ENCODE measurements at places on chromosomes 2 and 18.

DNA sequence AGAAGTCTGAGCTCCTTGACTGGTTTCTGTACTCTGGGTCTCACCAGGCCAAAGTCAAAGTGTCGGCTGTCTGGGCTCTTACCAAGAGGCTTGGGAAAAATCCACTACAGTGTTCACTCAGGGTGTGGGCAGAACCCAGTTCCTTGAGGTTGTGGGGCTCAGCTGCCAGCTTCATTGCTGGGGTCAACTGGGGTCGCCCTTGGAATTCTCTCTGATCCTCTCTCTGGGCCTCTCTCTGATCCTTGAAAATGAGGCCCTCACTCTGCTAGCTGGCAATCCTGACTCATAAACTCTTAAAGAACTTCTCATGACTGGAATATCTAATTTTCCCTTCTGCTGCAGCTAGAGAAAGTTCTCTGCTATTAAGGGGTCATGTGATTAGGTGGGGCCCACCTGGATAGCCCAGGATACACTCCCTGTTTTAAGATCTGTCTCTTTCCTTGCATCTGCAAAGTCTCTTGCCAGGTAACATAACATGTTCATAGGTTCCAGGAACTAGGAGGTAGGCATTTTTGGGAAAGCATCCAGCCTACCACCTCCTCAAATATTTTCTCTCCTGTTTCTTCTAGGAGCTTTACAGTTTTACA is 66.3 kb downstream of the SP110 start:
- DNase-seq: no peak

- DNase-seq: no peak
Measured at GRCh38 chr2:46335391-46336282, 38.4 kb downstream of the EPAS1 start.

DNA sequence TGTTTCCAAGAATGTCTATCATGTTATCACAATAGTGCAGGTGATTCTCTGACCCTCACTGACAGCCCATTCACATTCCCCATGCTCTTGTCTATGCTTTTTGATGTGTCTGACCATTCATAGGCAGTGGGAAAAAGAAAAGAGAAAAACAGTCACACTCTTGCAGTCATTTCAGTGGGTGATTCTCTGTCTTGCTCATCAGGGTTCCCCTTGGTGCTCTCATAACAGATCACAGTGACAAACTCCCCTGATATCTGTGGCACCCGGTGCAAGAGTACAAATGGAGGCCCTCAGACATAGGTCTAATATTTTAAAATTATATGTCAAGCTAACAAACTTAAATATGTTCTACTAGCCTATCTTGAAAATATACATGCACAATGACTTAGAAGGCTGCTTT is 72.7 kb upstream of the PPP1CB start:
- DNase-seq: no peak

DNA sequence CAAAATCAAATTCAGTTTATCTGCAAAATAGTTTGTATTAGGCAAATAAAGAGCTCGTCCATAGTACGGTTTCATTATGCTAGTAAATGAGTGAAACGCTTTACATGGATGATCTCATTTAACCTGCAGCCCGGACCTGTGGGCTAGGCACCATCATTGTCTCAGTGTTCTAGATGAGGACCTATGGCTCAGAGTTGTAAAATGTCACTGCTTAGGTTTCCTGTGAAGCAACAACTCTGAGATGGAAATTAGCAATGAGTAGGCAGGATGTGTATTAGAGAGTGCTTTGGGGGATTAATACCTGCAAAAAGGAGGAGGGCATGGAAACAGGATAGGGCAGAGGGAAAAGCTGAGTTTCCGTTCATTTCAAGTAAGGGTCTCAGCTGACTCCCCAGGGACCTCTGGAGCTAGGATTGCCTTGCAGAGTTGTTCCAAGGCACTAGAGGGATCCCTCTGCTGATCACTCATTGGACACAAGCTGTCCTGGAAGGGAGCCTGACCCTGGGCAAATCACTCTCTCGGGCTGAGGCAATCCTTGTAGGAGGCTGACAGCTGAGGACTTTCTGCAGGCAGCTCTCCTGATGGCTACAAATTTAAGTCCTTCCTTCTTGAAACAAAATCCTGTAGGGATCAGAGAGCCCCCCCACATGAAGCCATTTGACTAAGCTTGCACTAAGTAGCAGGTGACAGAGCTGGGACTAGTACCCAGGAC is 58.8 kb upstream of the SIX2 start:
- no peak for DNase-seq

DNA sequence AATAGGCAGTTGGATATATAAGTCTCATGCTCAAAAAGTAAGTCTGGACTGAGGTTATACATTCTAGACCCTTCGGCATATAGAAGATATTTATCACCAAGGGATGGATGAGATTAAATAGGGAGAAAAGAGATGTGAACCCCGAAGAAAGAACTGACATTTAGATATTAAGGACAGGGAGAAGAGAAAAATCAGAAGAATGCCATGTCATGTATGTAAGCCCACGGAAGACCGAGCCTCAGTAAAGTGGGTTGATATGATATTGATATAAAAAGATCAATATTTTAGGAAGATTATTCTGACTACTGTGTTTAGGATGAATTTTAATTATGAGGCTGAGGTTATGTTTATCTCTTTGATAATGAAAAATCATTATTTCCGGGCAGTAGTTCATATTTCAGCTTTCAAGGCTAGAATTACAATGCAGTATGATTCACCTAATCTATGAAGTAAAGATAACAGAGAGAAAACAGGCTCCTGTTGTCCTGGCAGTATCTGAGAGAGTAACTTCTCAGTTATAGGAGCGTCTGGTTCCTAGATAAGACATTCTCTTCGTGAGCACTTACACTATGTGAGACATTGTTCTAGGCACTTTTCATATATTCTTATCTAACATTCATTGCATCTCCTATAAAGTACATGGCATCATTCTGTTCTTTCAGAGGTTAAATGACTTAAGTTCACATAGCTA is 83.0 kb downstream of the UBR3 start:
- DNase-seq: no peak

DNA sequence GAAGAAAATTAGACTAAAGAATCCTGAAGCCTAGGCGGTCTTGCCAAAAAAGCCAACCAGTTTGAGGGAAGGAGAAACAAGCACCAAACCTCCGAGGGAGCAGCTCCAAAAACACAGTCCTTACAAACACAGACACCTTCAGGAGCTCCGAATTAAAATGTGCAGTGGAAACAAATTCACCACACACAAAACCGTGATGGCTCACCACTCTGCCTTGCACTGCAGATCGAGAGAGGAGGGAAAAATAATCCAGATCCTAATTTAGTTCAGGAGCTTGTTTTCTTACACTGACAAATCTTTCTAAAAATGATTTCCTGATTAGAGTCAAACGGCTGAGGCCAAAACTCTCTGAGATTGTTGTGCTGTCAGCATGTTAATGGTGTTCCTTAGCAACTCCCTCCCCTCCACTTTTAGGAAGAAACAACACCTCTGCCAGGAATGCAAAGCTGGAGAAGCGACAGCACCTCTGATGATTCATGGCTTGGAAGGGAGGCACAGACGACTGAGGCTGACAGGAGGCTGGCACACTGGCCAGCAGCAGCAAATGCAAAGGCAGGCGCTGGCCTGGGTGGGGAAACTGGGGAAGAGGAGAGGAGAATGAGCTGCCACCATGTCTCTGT is 249.4 kb upstream of the KLHL29 start:
- DNase-seq: no peak

- no peak for DNase-seq
Measured at GRCh38 chr2:151347906-151348305, 9.5 kb upstream of the TNFAIP6 start.

DNA sequence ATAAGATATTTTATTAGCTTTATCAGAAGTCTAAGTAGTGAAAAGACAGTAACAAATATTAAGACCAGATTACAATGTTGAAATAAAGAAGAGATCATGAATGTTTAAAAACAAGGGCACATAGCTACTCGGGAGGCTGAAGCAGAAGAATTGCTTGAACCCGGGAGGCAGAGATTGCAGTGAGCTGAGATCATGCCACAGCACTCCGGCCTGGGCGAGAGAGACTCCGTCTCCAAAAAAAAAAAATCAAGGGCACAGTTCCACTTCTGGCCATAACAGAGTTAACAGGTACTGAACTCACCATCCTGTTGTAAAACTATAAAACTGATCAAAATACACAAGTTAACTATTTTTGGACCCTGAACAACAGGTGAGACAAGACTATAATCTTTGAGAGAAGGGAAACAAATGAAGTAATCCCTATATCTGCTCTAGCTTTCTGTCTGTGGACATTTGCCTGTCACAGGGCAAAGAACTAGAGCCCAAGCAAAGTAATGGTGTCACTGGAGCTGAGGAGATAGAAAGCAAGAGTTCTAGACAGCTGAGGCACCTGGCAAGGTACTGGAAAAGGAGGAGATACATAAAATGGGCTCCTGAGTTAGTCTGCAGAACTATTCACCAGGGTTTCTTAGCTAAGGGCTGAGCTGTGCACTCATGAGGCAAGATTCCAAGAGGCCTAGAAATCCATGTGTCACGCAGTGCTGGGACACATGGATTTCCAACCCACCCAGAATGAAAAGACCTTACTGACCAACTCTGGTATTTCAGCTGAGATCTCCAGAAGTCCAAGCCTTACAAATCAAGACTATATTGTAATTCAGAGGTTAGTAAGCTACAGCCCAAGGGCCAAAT is 15.2 kb downstream of the MMADHC start:
- no peak for DNase-seq
